Left ventricle myocardium inferior (tissue), 1 donor: ENCODE measurements at places on chromosomes 7 and 10. TPM values are rescaled to one million over a fixed set of nuclear protein-coding genes. Genes with fewer than 3 reads are reported as not detected.

GRM3 gene
- total RNA-seq: not detected

BPGM gene
- total RNA-seq: 13.9 TPM

FAM24B gene
- 0.55 TPM for total RNA-seq

DNA sequence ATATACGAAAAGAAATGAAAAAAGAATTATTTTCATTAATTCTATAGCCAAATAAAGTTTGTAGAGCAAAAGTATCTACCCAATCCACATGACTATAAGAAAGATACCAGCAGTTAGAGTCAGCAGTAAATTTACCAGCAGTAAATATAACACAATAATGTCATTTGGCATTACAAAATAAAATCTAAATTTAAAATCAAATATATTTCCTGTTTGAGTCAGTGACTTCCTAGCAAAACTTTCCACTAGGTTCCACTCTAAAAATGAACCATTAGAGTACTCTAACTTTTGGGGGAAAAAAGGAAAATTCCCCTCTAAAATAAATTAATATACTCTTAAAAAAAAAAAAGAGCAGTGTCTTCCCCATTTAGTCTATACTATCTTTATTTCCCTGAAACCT is 144.8 kb downstream of the CPEB3 start:
- DNase-seq: no peak
- H3K36me3 ChIP-seq: peaks cover 16% of the 10 kb centered on the region
- H3K4me1 ChIP-seq: peaks cover 69% of the 10 kb centered on the region
- H3K4me3 ChIP-seq: no peak overlapping the region
- no peaks in the 10 kb centered on the region for H3K27me3 ChIP-seq
- peak overlapping the region; percentile 64 for H3K27ac ChIP-seq
